ENCODE measurements at places on chromosomes 13 and 19. TPM values are rescaled to one million over a fixed set of nuclear protein-coding genes. Genes with fewer than 3 reads are reported as not detected.
A peak's percentile ranks its signal among the peaks of the same experiment; 100 is the strongest.

The ACP7 gene
- not detected for total RNA-seq

GRCh38 chr19:39335168-39335548 is 685 bp downstream of the GMFG start:
- DNase-seq: no peak

DNA sequence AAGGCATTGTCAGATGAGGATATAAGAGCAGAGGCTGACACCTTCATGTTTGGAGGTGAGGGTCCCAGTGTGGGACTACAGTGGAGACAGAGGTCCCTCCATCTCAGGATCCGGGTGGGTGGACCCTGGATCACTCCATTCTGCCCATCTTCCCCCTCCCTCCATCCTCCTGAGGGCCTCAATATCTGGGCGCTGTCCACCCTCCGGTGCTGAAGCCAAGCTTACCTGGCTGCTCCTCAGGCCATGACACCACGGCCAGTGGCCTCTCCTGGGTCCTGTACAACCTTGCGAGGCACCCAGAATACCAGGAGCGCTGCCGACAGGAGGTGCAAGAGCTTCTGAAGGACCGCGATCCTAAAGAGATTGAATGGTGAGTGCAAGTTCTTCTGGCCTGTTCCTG is 11.9 kb downstream of the CYP4F12 start:
- DNase-seq: no peak

DNA sequence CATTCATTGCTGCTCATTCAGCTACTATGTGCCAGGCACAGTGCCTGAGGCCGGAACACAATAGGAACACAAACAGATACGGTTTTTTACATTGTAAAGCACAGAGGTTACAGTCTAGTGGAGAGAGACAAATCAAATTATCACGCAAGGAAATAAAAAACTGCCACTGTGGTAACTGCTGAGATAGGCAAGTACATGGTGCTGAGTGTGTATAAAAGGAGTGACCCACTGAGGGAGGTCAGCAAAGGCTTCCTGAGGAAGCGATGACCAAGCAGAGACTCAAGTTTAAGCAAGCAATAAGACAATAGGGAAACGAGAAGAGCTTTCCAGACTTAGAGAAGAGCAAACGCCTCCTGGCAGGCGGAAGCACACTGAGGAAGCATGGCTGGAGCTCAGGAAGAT is 56.4 kb downstream of the NUFIP1 start:
- DNase-seq: no peak

DNA sequence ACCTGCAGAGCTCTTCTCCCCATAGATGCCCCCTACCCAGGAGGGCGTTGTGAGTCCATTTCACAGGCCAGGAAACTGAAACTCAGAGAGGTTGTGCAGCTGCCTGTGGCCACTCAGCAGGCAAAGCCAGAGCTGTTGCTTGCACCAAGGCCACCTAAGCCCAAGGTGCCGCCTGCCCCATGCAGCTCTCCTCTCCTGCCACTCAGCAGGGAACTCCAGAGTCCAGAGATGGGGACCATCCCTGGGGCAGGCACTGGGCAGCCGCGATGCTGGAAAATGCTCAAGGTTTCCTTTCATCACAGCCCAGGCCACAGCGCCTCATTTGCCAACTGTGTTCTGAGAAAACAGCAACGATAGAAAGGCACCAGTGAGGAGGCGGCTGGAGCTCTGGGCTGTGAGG is 41.0 kb upstream of the PEPD start:
- no peak for DNase-seq

The LRG1 gene
- not detected for total RNA-seq

DNA sequence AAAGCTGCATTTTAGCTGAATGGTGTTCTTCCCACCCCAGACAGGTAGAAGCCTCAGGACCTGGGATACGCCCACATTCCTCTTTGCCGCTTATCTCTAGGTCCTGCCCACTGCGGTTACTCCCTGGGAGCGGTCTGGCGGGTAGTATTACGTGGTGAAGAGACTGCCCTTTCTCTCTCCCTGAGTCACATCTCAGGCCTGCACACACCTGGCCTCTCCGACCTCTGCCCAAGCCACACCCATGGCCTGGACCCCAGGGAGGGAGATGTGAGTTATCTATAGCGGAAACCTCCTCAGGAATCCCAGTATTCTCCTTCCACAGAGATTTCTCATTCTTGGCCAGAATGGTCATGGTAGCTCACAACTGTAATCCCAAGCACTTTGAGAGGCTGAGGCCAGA is 17.3 kb downstream of the RHPN2 start:
- DNase-seq: no peak

The ATP1A3 gene
- 3.5 TPM for total RNA-seq

DNA sequence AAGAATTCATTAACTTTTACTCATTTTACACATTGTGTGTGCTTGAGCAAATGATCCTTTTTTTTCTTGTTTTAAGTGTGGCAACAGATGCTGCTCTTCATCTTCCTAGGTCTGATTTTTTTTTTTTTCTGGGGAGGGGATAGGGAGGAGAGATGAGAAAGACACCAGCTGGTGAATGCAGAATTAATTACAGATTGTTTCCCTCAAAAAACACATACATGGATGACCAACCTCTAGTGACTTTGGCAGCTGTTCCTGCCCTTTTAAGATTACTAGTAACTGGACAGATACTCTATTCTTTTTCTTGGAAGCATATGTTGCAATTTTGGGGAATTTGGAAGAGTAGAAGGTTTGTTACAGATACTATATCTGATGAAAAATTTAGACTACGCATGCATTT is 103.6 kb upstream of the MYO16 start:
- DNase-seq: no peak

DNA sequence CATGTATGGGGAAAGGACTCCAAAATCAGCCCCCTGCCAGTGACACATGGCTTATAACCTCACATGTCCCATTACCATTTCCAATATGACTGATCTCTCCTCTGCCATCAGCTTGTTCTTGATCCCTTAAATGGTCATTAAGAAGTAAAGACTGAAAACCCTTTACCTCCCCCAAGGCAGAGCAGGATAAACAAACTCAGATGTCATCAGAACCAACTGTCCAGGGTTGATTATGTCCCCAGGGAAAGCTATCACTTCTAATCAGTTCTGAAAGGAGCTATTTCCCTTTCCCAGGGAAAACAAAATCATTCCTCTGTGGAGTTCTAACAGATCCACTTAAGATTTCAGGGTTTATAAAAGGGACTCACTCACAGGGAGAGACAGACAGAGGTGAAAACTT is 350.9 kb downstream of the SUCLA2 start:
- no peak for DNase-seq

DNA sequence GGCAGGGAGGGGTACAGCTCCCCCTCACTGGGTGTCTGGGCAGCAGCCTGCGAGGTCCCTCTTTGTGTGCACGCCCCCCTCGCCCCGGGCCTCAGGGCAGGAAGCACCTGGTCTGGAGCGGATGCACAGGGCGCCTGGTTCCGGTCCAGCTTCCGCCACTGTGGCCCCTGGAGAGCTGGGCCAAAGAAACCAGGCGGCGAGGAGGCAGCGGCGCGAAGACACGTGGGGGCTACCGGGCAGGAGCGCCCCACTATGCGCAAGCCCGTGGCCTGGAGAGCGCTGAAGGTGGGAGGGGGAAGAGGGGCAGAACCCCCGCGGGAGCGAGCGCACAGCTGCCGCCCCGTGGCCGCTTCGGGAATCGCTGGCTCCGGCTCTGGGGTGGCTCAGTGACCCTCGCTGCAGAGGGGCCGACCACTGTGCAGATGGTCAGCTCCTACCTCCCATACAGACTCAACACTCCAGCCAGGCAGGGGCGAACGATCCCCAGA is 1.7 kb upstream of the LYL1 start:
- peak; percentile 50 for DNase-seq

DNA sequence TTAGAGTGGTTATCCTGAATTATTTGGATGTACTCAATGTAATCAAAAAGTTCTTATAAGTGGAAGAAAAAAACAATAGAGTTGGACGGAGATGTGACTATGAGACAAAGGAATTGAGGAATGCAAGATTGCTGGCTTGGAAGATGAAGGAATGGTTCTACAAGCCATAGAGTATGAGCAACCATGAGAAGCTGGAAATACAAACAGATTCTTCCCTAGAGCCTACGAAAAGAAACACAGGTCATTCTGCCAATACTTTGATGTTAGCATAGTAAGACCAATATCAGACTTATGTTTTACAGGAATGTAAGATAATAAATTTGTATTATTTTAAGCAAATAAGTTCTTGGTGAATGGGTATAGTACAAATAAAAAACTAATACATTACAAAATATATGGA is 249.2 kb downstream of the DIAPH3 start:
- no peak for DNase-seq

The KBTBD6 gene
- 10.5 TPM for total RNA-seq

The CEACAM7 gene
- not detected for total RNA-seq

The TTC9B gene
- total RNA-seq: not detected

The ZNF426 gene
- 18.0 TPM for total RNA-seq

The GJB2 gene
- total RNA-seq: not detected

The VSTM1 gene
- not detected for total RNA-seq

The FPR2 gene
- not detected for total RNA-seq

DNA sequence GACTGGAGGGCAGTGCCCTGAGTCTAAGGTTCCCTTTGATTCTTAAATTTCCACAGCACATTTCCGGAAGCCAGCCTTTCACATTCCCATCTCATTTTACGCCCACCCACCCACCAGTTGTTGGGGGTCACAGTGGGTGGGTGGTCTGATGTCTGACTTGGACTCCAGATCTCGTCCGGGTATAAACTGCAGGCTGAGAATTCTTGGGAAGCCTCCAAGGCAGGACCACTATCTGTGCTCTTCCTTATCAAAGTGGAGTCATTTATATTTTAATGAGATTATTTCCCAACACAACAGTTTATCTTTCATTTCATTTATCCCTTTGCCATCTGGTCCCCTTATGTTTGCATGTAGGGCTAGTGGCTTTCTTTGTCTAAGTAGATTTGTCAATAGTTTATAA is 3.6 kb upstream of the FAM124A start:
- no peak for DNase-seq

DNA sequence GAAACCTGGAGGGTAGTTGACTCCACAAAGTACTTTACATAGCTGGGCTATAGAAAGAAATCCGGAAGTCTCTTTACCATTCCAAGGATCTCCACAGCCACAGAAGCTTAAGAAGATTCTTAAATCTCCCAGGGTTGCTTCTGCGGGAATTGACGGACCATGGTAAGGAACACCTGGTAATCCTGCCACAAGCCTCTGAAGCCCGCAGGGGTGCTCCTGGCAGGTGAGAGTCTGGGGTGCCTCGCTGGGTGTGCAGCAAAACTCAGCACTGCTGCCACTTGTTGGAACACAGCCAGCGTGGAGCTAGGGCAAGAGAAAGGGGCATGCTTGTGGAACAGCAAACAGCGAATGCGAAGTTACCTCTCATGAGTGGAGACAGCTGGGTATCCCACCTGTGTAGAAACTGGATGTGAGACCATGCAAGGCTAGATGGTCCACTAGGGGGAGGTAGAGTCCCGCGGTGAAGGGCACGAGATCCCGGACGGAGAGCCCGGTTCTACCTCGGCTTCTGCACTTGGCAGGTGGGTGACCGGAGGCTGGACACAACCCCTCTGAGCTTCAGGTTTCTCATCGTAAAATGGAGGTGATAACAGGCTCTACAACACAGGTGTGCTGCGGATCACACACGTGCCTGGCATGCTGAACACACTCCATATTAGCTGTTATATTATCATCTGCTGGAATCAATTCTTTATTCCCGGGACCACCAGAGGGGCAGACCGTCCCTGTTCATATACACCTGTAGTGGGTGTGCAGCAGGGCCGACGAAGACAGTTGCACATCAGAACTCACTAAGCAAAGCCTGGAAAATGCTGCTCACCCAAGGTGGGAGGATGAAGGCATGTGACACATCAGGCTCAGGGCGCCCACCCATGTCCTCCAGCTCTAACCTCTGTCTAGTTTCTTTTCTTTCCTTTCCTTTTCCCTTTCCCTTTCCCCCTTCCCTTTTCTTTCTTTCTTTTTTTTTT is 24.1 kb upstream of the UBAC2 start:
- DNase-seq: peak; percentile 78

DNA sequence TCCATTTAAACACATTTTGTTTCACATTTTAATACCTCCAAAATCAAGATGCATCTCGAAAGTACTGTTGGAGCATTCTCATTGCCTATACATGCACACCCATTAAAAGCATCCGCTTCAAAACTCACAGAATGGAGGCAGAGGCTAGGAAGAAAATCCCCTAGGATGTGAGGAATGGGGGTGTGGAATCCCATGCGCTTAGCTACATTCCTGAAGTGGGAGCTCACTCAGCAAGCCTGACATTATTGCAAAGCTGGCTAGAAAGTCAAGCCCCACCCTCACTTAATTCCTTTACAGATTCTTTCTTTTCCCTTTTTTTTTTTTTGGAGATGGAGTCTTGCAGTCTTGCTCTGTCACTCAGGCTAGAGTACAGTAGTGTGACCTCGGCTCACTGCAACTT is 4.6 kb upstream of the FAM32A start:
- DNase-seq: no peak

GRCh38 chr13:95235199-95235756 is 66.0 kb downstream of the ABCC4 start:
- no peak for DNase-seq

- no peak for DNase-seq
These were observed 149.0 kb upstream of the SOX1 start for GRCh38 chr13:111917901-111918300.

The KLHL1 gene
- not detected for total RNA-seq

The PSG6 gene
- total RNA-seq: not detected

GRCh38 chr13:21894091-21894490 is 223.2 kb downstream of the FGF9 start:
- DNase-seq: no peak

The PLPP2 gene
- 0.44 TPM for total RNA-seq

DNA sequence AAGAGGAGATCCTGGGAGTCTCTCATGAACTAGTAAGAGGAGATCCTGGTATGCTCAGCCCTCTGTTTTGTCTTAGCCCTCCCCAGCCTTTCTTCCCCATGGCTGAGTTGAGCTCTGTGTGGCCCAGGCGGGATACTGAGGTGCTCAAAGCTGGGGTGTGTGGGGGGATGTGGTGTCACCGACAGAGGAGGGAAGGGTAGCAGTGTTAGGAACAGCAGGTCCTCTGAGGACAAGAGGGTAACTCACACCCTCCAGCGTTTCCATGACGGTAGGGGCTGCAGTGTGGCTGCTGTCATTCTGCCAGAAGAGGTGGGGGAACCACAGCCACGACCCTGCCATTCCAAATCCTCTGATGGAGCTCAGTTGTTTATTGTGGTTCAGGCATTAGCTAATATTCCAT is 691 bp downstream of the KIR2DL4 start:
- DNase-seq: no peak

DNA sequence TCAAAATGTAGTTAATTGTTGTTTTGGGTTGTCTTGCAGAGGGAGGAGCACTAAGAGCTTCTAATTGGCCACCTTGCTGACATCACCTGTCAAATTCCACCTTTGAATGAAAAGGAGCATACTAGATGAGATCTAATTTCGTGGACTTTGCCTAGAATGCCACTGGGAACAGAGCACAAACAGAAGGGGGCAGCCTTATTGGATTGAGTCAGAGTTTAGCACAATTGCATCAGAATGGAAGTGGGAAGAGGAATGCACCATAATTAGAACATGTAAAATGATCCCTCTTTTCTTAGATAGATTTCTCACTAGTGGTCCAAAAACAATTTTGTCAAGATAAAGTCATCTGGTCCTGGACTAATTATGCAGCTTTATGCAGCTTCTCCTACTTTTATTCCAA is 1552.2 kb downstream of the PCDH9 start:
- no peak for DNase-seq

Measured in CD4-positive, alpha-beta memory T cell (primary cell).